Activated T-helper 17 cell treated with anti-CD3 and anti-CD28 coated beads, Interleukin-2, amount 50 U/mL, for 72 hours (primary cell): ENCODE measurements at places on chromosomes 6 and 20. TPM values are rescaled to one million over a fixed set of nuclear protein-coding genes. Genes with fewer than 3 reads are reported as not detected.

RBL1 gene
- 37.6 TPM for total RNA-seq

RBM24 gene
- total RNA-seq, result not detected

LHFPL5 gene
- total RNA-seq, result 0.26 TPM

COL9A1 gene
- total RNA-seq, result not detected

THBD gene
- 0.13 TPM for total RNA-seq

- no peak for ATAC-seq
- H3K4me3 ChIP-seq, result no peak overlapping the region
- H3K27ac ChIP-seq, result no peak overlapping the region
- peaks cover 9% of the 10 kb centered on the region for H3K4me1 ChIP-seq
Measured at GRCh38 chr6:33108307-33108706, 32.5 kb downstream of the HLA-DPB1 start.

DNA sequence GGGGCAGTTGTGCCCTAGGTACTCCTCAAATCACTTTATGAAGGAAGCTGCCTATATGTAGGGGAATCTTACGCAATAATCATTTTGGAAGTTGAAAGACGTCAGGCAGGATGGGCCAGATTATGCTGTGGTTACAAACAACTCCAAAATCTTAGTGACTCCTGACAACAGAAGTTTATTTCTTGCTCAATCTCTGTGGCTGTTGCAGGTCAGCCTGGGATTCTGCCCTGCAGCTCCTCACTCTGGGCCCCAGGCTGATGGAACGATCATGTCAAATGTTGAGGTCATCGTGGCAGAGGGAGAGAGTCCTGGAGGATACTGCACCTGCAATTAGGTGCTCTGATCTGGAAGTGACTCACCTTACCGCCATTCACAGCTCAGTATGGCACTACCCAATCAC is 88.4 kb downstream of the ZDHHC14 start:
- H3K4me1 ChIP-seq, result peaks cover under 1% of the 10 kb centered on the region
- ATAC-seq, result no peak
- no peaks in the 10 kb centered on the region for H3K27me3 ChIP-seq
- H3K36me3 ChIP-seq, result no peaks in the 10 kb centered on the region
- no peak overlapping the region for H3K4me3 ChIP-seq
